ENCODE measurements at places on chromosomes 16 and 17.

DNA sequence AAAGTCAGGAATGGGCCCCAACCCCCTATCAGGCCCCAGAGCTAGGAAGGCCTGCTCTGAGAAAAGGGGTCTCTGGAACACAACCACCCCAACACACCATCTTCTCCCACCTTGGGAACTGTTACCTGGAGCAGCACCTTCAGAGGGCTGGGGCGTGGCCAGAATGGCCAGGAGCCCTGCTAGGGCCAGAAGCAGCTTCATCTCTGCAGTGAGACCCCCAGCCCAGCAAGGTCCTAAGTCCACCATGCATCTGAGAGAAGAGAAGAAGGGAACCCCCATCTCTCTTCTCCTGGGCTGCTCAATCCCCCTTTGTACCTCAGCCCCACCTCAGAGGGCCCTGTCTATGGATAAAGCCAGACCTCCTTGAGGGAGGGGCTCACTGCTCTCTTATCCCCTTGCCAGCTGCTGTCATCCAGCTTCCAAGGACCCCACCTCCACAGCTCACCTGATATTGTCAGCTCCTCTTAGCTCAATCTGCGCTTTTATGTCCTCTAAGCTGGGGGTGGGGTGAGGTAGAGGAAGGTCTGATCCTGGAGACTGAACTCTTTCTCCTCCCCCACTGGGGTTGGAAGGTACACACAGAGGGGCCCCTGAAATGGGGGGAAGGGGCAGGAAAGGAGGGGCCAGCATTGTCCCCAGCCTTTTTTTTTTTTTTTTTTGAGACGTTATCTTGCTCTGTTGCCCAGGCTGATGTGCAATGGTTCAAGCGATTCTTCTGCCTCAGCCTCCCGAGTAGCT, at the start of gene MPO:
TSS of gene MPO (minus strand) at position 456 of the 738 bp plus-strand sequence. CDS start at position 279, 177 bp downstream.
- no peak for DNase-seq

GRCh38 chr16:46690281-46691178, 1.1 kb downstream of the ORC6 start:
- DNase-seq: peak; percentile 22

DNA sequence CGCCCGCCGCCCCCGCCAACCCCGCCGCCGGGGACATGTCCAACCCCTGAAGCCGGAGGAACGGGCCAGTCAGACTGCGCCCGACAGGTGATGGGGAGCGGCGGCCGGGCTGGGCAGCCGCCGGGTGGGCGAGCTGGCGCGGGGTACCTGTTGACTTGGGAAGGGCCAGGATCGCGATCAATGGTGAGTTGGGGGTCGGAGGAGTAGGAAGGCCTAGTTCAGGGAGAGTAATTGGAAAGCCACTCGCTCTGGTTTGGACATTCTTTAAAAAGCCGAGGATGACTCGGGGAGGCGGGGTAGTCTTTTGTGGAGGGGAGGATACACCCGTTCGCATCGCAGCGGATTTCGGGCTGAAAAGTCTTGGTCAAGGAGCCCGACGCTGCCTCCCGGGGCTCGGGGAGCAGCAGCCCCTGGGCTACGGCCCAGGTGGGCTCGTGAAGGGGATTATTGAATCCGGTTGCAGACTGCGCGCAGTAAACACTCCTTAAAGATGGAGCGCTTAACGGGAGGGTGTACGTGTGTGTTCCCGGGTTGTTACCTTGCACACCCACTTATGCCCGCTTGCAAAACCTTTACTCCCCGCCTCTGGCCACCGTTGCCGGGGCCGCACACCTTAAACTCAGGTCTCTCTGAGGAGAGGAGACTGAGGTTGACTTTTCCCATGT, 123.8 kb downstream of the GOSR1 start:
- DNase-seq: no peak

GRCh38 chr16:14378131-14378551, 251.9 kb downstream of the PARN start:
- no peak for DNase-seq

DNA sequence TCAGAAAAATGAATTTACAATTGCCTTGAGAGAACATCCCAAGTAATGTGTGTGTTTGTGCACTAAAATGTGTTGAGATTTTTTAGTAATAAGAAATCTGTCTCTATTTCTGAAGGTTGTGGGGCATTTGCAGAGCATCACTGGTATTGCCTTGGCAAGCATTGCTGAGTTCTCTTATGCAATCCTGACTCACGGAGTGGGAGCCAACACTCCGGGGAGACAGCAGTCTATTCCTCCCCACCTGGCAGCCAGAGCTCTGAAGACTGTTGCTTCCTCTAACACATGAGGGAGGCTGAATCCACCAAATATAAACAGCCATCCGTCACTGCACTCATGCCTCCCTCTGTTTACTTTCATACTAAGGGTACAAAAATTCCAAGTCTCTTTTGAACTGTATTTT, 10.6 kb downstream of the CNTD1 start:
- DNase-seq: peak; percentile 8

DNA sequence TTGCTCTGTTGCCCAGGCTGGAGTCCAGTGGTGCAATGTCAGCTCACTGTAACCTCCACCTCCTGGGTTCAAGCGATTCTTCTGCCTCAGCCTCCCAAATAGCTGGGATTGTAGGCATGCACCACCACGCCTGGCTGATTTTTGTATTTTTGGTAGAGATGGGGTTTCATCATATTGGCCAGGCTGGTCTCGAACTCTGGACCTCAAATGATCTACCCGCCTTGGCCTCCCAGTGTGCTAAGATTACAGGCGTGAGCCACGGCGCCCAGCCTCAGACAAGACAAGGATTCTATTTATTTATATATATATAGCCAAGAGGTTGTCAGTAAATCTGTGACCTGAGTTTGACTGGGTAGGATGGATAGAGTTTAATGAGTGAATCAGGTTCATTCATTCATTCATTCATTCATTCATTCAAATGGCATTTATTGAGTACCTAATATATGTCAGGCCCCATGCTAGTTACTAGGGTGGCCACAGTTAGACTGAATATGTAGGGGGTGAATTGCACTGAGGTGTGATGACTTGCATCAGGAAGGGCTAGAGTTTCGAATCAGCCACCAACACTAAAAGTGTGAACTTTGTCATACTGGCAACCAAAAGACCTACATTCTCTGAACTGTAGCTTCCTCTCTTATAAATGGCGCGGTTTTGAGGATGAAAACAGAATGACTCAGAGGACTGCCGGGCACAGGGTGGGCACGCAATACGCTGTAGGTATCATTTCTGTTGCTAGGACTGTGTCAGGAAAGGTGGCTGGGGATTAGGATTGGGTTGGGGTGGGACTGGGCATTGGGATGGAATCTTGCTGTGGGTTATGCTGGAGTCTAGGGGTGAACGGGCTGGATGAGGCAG, 37.8 kb downstream of the ITGAE start:
- DNase-seq: peak; percentile 52

DNA sequence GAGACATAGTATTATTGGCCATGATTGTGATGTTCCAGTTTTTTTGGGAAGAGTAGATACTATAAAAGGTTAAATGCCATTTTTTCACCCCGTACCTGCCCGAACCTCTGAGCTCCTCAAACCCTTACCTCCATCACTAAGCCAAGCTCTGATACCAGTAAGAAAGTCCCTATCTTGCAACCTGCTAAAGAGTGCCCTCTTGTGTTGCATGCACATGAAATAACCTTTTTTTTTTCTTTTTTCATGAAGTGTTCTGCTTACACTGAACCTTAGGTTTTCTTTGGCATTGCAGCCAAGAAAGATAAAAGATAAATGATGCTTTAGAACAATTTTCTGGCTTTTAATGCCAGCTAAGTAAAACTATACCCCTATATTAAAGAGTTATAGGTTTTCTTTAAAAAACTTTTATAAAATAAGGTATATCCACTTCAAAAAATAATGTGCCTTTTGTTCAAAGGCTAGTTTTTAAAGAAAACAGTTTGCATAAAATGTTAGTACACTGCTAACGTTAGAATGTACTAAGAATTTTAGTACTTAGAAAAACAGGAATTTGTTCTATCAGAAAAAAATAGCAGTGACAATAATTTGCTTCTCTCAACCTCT, 295.3 kb upstream of the PMFBP1 start:
- DNase-seq: peak; percentile 63

- DNase-seq: no peak
Observed at GRCh38 chr16:3523281-3523680, 22.5 kb downstream of the CLUAP1 start.

GRCh38 chr17:75825149-75825552, 19.1 kb downstream of the UNC13D start:
- DNase-seq: no peak

GRCh38 chr16:64695684-64696083, 426.2 kb downstream of the CDH11 start:
- DNase-seq: no peak

GRCh38 chr16:11498683-11499082, 88.0 kb downstream of the LITAF start:
- DNase-seq: peak; percentile 54

GRCh38 chr17:18332909-18333489, 17.9 kb downstream of the SMCR8 start:
- DNase-seq: no peak

DNA sequence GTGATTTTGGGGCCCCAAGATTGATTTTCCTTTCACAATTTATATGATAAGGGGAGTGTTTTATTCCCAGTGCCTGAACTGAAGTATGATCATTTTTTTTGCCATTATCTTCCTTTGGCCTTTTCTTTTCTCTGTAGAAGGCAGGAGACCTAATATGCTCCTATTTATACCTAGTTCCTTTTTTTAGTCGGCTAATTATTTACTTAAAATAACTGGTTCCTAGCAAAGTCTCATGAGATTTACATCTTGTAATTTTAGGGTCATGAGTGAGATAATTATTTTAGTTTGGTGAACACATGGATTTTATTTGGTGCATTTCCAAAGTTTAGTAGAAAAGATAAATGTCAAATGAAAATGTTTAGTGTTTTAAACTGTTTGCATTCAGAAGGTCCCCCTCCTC, 24.8 kb downstream of the SEC14L1 start:
- no peak for DNase-seq
